Heart right ventricle (tissue), 16 donors: ENCODE measurements at places on chromosomes 6 and 20.
A peak's percentile ranks its signal among the peaks of the same experiment; 100 is the strongest.

GRCh38 chr6:141491684-141492083, 641.0 kb upstream of the GJE1 start:
- no peak overlapping the region for H3K4me3 ChIP-seq
- DNase-seq, result no peak
- H3K4me1 ChIP-seq, result no peaks in the 10 kb centered on the region

DNA sequence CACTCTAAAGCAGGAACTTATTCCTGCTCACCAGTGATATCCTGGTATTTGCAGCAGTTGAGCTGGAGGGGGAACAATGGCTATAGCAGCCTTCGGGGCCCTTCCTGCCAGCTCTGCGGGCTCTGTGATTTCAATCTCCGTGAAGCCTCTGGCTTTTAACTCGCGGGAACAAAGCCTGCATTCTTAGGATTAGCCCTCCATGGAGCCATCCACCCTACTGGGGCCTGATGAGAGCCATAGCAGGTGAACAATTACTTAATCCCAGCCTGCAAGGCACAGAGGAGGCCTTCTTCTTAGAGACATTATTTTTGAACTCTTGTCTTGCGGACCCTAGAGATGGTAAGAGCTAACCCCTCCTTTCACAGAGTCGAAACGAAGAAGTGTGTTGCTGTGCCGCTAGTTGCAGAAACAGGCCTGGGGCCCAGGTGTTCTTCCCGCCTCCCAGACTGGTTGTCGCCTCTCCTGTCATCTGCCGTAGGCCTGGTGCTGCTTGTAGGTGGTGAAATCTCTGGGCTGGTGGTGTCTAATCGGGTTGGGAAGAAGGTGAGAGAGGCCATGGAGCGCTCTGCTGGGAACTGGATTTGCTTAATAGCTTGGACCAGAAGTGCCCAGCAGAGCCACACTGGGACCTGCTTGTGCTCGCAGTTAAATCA, 9.7 kb downstream of the GHRH start:
- no peak for DNase-seq
- no peak overlapping the region for H3K27ac ChIP-seq
- no peaks in the 10 kb centered on the region for H3K4me1 ChIP-seq
- H3K4me3 ChIP-seq, result no peak overlapping the region

- peaks cover 29% of the 10 kb centered on the region for H3K4me1 ChIP-seq
- H3K4me3 ChIP-seq, result no peak overlapping the region
- peak overlapping the region; percentile 56 for H3K27ac ChIP-seq
- no peaks in the 10 kb centered on the region for H3K27me3 ChIP-seq
- DNase-seq, result no peak
These were observed 56.0 kb downstream of the RIN2 start for GRCh38 chr20:19813846-19814640.

DNA sequence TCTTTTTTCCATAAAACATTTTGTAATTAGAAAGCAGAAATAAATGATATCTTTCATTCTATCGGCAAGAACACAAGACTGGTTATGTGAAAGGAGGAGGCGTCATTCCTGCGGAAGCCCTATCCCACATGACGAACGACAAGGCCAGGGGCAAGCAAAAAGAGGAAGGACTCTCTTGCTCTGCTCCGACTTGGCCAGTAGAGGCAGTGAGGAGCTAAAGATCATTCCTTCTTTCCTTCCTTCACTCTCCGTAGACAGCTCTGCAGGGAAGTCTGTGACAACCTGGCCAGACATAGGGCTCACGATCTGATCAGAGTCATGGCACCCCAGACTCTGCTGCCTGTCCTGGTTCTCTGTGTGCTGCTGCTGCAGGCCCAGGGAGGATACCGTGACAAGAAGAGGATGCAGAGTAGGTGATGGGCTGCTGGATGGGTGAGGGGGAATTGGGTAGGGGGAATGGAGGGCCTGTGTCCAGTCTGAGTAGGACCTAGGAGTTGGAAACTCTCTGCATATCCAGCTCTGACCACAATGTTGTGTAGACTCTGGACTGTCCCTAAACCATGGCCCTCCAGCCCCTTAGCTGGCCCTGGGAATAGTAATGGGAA, at the start of gene WFDC10A:
TSS of gene WFDC10A (plus strand) at position 244 of the 605 bp plus-strand sequence. CDS start at position 319, 75 bp downstream.
- no peaks in the 10 kb centered on the region for H3K27me3 ChIP-seq
- H3K4me3 ChIP-seq, result no peak within 1 kb of the TSS
- no peaks in the 10 kb centered on the region for H3K4me1 ChIP-seq
- H3K36me3 ChIP-seq, result no peaks in the 10 kb centered on the region
- DNase-seq, result no peak

DNA sequence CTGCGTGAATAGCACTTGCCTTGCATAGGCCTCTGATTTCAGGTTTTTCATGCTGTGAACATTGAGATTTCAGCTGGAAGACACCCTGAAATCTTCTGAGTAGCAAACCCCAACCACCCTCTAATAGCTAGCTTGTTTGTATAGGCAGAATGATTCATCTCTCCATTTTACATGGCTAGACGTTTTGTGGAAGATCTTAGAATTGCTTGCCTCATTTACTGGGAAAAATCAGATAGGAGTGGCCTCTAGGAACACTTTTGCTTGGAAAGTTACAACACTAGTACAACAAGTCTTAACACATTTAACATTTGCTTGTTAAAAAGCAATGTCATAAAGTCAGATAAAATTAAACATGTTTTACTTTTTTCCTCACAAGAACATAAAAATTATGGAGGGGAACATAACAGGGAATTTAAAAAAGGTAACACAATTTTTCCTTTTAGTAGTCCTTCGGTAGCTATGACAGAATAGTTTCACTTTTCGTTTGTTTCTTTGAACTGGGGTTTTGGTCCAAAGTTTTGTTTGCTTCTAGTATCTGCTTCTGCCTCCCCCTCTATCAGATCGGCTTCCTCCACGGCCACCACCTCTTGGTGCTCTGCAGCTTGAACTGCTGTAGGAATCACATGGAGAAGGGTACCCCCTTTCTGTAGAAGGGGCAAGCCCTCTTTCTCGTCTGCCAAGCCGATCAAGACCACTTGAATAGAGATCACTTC, 102.2 kb upstream of the PTCHD4 start:
- no peak overlapping the region for H3K4me3 ChIP-seq
- no peaks in the 10 kb centered on the region for H3K36me3 ChIP-seq
- no peak for DNase-seq
- H3K27ac ChIP-seq, result no peak overlapping the region
- no peaks in the 10 kb centered on the region for H3K27me3 ChIP-seq

DNA sequence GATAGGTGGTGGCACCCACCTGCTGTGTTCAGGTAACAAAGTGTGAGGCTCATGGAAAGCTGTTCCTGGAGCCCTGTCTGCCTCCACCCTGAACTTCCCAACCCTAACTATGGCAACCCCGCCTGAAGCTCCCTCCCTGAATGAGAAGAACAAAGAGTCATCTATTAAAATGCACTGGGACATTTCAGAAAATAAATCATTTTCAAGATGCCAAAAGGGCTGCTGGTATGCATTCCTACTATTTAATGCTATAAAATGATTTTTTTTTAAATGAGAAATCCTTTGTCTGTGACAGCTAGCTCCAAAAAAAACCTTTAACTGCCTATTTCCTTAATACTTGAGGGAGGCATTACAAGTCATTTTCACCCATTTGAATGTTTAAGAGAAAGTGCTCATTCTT, 84.3 kb upstream of the MRPS10 start:
- no peaks in the 10 kb centered on the region for H3K36me3 ChIP-seq
- no peak for DNase-seq
- H3K27me3 ChIP-seq, result no peaks in the 10 kb centered on the region
- no peak overlapping the region for H3K27ac ChIP-seq
- no peaks in the 10 kb centered on the region for H3K4me1 ChIP-seq

DNA sequence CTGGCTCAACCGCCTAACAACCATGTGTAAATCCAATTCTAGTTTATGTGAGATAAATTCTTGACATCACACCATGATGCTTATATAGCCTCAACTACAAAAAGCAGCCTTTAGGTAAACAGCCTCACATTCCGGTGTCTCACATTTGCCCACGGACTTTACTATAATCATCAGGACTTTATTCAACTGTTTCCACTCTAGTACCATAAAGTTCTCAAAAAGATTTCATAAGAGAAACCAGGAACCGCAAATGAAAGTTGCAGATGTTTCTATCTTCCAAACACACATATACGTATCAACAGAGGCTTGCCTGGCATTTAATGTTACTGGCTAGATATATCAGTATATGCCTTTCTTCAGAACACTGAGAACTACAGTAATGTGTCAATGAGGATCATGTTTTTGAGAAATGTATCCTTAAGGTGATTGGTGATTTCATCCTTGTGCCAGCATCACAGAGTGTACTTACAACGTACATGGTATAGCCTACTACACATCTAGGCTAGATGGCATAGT, 80.0 kb downstream of the EPB41L2 start:
- H3K36me3 ChIP-seq, result no peaks in the 10 kb centered on the region
- no peaks in the 10 kb centered on the region for H3K27me3 ChIP-seq
- no peak overlapping the region for H3K4me3 ChIP-seq
- no peak overlapping the region for H3K27ac ChIP-seq

DNA sequence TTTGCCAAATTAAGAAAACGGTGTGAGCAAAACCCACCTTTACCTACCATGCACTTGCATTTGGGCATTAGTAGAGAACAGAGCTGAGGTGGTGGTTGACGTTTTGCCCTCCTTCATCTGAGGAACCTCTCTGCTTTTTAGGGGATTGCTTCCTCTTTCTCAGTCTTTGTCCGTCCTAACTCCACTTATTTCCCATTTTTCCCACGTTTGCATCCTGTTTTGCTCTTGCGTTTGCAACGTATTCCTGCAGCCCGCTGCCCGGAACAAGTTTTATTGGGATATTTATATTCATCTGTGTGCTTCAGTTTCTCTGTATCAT, 374 bp upstream of the SERINC1 start:
- H3K27me3 ChIP-seq, result no peaks in the 10 kb centered on the region
- peaks cover 42% of the 10 kb centered on the region for H3K4me1 ChIP-seq
- no peak for DNase-seq
- H3K36me3 ChIP-seq, result no peaks in the 10 kb centered on the region

DNA sequence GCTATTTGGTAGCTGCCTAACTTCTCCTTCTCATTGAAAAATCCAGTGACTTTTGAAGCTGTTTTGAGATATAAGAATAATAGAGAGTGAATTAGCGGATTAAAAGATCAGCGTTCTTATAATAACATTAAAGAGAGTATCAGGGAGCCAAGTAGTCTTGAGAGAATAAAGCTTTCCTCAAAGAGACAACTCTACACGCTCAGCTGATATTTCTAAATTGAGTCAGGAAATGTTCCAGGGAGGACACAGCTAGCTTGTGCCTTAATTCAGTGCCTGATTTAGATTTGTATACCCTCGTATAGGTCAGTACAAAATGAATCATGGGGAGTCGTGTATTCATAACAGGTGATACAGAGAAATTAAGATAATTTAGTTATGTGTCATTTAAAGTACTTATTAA, 75.1 kb upstream of the QKI start:
- H3K4me3 ChIP-seq, result no peak overlapping the region
- DNase-seq, result no peak
- no peaks in the 10 kb centered on the region for H3K27me3 ChIP-seq
- H3K4me1 ChIP-seq, result peaks cover 52% of the 10 kb centered on the region
- H3K36me3 ChIP-seq, result no peaks in the 10 kb centered on the region

- DNase-seq, result no peak
- no peak overlapping the region for H3K4me3 ChIP-seq
- H3K27ac ChIP-seq, result no peak overlapping the region
- no peaks in the 10 kb centered on the region for H3K36me3 ChIP-seq
- H3K27me3 ChIP-seq, result peaks cover 35% of the 10 kb centered on the region
These were observed 18.6 kb upstream of the CST9L start for GRCh38 chr20:23586735-23587525.

DNA sequence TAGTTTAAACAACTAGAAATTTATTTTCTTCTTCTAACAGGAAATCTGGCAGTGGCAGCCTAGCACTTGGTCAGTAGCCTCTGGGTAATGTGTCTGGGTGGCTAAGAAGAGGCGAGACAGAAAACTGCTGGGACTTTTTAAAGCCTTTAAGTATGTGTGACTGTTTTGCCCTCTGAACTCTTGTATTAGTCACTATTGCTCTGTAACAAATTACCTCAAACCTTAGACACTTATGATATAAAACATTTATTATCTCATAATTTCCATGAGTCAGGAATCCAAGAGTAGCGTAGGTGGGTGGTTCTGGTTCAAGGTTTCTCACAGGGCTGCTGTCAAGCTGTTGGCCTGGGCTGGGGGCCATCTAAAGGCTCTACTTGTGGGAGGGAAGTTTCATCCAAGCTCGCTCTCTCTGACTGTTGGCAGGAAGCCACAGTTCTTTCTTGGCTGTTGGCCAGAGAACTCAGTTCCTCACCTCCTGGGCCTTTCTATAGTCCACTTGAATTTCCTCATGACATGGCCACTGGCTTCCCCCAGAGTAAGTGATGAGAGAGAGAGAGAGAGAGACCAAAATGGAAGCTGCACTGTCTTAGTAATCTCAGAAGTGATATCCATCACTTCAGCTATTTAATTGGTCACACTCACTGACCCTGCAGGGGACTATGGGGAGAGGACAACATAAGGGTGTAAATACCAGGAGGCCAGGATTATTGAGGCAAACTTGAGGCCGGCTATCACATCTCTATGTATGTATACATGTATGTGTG, 17.4 kb upstream of the TBC1D22B start:
- no peak overlapping the region for H3K4me3 ChIP-seq
- no peaks in the 10 kb centered on the region for H3K27me3 ChIP-seq
- H3K4me1 ChIP-seq, result peaks cover 47% of the 10 kb centered on the region

DNA sequence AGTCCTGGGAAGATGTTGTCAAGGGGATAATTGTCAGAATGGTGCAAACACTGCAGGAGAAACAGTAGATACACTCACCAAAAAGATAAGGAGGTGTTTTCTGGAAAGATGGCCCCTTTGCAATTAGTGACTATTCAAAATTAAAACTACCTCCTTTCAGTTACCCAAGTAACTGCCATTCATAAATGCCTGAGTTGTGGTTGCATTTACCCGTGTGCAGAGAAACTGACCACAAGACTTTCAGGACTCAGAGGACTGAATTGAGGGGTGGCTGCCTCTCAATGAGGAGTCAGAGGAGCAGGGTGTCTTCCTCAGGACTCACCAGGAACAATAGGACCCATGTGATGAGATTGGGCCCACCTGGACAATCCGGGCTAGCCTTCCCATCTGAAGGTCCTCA, 39.0 kb downstream of the GCM1 start:
- no peak overlapping the region for H3K4me3 ChIP-seq
- no peaks in the 10 kb centered on the region for H3K36me3 ChIP-seq
- no peaks in the 10 kb centered on the region for H3K4me1 ChIP-seq
- H3K27ac ChIP-seq, result no peak overlapping the region
- no peak for DNase-seq
